A549 treated with CpdA at 1 μM for 4 hours (cell line): ENCODE measurements at places on chromosomes 2 and 18. TPM values are rescaled to one million over a fixed set of nuclear protein-coding genes. Genes with fewer than 3 reads are reported as not detected.

Gene SPDYA
- total RNA-seq, result 0.18 to 0.26 TPM (median 0.24 TPM) in 4 of 5 replicates, not detected in the other

Gene KCNK3
- total RNA-seq, result 0.84 to 1.5 TPM (median 1.2 TPM) in 5 replicates

Gene MYO7B
- 0.12 to 0.32 TPM (median 0.21 TPM) in 5 replicates for total RNA-seq

Gene MPP4
- total RNA-seq, result 0.07 to 0.18 TPM (median 0.14 TPM) in 5 replicates

Gene IL37
- total RNA-seq, result not detected in 5 replicates

Gene CDK15
- not detected in 5 replicates for total RNA-seq

Gene REG1B
- not detected in 5 replicates for total RNA-seq

Gene FZD7
- 5.2 to 7.9 TPM (median 6.9 TPM) in 5 replicates for total RNA-seq

Gene COL3A1
- total RNA-seq, result 0.09 to 0.28 TPM (median 0.25 TPM) in 5 replicates

Gene KCNG2
- not detected in 5 replicates for total RNA-seq
